Brain pericyte (primary cell): ENCODE measurements at places on chromosomes 13 and 19.

- DNase-seq = no peak
These were observed 12.1 kb upstream of the NDFIP2 start for GRCh38 chr13:79468819-79469218.

- DNase-seq = no peak
These were observed 7.5 kb upstream of the B3GLCT start for GRCh38 chr13:31192306-31192705.

DNA sequence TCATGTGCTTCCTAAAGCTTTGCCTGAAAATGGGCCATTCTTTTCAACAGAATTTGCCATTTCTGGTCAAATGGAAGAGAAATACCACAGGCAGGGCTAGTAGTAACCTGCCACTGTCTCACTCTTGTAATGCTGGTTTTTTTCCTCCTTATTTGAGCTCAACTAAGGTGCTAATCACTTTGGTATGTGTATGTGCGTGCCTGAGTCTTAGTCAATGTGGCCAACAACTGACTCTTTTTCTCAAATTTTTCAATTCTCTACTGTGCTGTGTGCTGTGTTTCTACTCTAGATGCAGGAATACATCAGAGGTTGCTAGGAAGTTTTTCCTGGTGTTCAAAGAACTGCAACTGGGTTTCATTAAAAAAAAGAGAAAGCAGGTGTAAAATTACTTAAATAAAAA lies 870.2 kb downstream of the EFNB2 start:
- DNase-seq = no peak

GRCh38 chr13:50970956-50971355 lies 61.4 kb downstream of the RNASEH2B start:
- no peak for DNase-seq

- DNase-seq = no peak
These were observed 36.1 kb upstream of the PDCD5 start for GRCh38 chr19:32544917-32545316.

GRCh38 chr13:35979361-35979951 lies 151.7 kb downstream of the DCLK1 start:
- peak; percentile 34 for DNase-seq

GRCh38 chr19:47765523-47766358 lies 12.8 kb upstream of the SELENOW start:
- no peak for DNase-seq

DNA sequence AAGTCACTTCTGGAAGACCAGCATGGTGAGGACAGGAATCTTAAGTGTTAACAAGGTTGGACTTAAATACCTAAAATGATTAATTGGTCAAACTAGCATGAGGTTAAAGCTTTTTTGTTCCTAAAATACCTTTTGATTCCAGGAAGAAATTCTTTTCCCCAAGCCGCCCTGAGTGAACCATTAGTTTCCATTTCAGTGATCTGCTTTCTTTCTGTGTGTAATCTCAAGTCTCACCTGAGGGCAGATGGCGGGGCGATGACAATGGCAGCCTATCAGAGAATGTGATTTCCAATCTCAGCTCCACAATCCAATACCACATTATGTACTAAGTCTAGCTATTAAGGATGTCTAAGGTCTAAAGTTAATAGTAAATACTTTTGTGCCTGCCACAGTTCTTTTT lies 390.9 kb upstream of the SGCG start:
- no peak for DNase-seq

DNA sequence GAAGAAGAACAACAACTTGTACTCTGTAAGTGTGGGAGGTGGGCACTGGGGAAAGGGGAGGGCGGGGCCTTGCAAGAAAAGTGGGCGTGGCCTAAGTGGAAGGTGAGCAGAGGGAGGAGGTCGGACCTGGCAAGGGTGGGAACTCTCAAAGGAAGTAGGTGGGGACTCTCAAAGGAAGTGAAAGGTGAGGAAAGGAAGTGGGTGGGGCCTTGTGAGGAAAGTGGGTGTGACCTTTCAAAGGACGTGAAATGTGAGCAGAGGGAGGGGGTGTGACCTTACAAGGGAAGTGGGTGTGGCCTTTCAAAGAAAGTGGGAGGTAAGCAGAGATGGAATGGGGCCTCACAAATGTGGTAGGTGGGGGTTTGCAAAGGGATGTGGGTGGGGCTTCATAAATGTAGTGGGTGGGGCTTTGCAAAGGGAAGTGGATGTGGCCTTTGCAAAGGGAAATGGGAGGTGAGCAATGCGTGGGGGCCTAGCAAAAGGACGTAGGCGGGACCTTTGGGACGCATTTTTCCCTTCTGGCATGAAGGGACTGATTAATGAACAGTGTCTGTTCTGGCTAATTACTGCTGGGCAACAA lies 25.9 kb downstream of the ACSBG2 start:
- DNase-seq = no peak

DNA sequence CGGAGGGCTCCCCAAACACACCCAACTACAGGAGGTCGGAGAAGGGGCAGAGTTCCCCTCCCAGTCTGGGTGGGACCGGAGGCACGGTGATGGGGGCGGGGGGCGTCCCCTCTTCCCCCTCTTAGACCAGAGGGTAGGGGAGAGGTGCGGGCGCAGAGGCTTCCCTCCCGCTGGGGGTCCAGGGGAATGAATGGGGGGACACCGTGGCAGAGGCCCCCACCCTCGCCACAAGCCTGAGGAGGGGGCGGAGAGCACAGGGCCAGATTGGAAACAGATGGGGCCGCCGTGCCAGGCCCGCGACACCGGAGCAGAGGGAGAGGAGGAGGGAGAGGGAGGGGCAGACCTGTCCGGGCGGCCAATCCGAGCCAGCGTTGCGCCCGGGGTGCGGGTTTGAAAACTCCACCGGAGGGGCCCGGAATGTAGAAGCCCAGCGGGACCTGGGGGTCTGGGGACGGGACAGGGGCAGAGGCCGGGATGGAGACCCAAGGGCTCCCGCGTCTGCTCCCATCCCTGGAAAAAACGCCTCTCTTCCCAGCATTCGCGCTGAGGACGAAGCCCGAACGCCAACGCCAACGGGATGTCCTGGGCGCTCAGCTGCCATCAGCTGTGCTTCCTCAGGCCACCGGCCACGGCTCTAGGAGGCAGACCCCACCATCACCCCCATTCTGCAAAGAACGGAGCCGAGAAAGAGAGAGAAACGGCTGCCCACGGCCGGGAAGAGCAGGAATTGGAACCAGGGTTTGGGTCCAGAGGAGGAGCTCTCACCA lies 46.8 kb downstream of the PTPRS start:
- peak; percentile 24 for DNase-seq

DNA sequence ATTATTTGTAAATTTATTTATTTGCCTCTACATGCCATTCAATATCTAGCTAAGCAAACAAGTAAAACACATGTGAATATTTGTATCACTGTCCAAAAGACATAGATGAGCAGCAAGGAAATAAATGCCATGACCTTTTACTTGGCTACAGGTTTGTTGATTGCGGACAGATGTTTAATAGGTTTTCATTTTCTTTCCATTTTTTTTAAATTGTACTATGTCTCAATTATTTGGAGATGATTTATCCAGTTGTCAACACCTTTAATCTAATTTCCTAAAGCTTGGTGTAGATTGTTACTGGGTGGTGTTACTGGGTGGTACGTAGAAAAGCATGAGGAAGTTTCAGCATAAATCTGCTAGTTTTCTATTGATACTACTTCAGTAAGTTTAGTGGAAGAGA lies 560.6 kb upstream of the SPRY2 start:
- no peak for DNase-seq

DNA sequence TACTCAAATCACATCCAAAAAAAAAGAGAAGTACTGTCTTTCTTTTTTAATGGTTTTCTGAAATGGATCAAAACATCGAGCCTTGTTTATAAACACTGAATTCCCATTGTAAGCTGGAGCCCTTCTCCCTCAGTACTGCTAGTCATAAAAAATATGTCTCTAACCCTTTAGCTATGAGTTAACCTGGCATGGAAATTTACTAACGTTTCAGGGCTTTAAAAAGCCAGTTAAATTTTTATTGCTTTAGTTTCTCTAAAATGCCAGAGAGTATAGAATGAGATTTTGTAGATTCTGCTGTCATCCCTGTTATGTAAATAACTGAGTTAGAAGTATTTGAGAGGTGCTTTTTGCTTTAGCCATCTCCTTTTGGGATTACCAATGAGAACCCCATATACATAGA lies 528.3 kb downstream of the EFNB2 start:
- no peak for DNase-seq

DNA sequence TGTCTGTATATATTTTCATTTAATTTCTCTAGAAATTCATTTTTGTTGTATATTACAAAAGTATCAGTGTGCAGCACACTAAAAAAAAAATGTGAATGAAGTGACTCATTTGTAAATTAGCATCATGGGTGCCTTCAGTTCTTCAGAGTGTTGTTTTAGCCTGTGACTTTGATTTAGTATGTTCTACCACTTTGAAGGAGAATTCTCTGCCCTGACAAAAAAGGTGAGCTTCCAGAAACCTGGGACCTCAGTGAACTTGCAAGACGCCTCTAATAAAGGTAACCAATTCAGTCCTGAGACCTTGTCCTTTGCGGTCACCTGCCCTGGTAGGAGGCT lies 2.4 kb downstream of the METTL21C start:
- DNase-seq = no peak

DNA sequence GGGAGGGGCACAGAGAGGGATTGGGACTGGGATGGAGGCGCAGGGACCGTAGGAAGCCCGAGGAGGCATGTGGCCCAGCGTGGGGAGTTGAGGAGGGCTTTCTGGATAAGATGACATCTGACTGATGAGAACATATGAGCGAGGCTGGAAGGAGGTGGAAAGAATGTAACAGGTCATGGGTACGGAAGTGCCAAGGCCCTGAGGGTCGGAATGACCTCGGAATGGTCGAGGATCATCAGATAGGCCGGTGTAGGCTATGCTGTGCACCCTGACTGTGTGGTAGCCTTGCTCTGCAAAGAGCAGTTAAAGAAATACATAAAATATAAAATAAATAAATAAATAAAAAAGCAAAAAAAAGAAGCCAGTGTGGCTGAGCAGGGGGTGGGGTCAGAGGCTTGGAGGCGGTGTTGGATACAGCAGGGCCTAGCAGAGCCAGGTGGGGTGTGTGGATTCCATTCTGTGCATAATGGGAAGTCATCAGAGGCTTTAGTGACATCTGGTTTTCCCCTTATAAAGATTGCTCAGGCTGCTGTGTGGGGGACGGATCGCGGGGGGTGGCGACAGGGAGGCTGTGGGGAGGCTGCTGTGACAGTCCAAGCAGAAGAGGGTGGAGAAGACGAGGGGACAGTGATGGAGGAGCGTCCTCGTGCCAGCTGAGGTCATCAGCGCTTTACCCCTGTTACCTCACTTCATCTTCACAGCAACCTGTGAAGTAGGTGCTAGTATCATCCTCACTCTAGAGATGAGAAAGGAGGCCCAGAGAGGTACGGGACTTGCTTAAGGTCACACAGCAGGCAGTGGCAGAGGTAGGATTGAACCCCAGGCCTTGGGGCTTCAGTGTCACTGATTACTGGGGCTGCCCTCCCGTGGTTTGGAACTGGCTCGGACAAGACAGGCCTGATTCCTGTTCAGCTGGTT lies 5.0 kb downstream of the PAK4 start:
- no peak for DNase-seq

GRCh38 chr19:3500429-3501101 lies at the start of gene DOHH:
Gene DOHH, minus strand, starts transcription at chr19:3500674. Its CDS starts 3,860 bp downstream, at chr19:3496814.
- DNase-seq = peak; percentile 90

- no peak for DNase-seq
These were observed 16.0 kb downstream of the SSC5D start for GRCh38 chr19:55504252-55504603.

DNA sequence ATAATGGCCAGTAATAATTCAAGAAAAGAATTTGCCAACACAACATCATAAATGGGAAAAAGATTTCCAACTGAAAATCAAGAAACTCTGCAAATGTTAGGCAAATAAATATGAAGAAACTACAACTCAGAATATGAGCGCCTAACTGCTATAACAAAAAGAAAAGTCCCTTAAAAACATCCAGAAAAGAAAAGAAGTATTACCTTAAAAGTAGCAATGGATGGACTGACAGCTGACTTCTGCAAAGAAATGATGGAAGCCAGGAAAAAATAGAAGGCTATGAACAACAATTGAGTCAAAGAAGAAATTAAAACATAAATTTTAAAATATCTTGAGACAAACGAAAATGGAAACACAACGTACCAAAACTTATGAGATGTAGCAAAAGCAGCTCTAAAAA lies 482.3 kb upstream of the ZNF507 start:
- no peak for DNase-seq
